Esophagus squamous epithelium (tissue), 5 donors: ENCODE measurements at places on chromosomes 12 and 14. TPM values are rescaled to one million over a fixed set of nuclear protein-coding genes. Genes with fewer than 3 reads are reported as not detected.

GRCh38 chr14:68261092-68261842 lies 441.7 kb downstream of the RAD51B start:
- no peak overlapping the region for H3K4me3 ChIP-seq
- H3K27ac ChIP-seq: peak overlapping the region; percentile 26
- no peak for DNase-seq
- no peaks in the 10 kb centered on the region for H3K27me3 ChIP-seq

Gene PIWIL1
- not detected for total RNA-seq

GRCh38 chr14:47167402-47167801 lies 508.0 kb downstream of the MDGA2 start:
- DNase-seq: no peak
- H3K27me3 ChIP-seq: no peaks in the 10 kb centered on the region
- no peaks in the 10 kb centered on the region for H3K4me1 ChIP-seq
- no peak overlapping the region for H3K4me3 ChIP-seq
- no peak overlapping the region for H3K27ac ChIP-seq

Gene SLC5A8
- total RNA-seq: not detected

Gene CLEC2A
- total RNA-seq: not detected

GRCh38 chr12:119938049-119938667 lies 50.9 kb upstream of the BICDL1 start:
- no peaks in the 10 kb centered on the region for H3K27me3 ChIP-seq
- no peaks in the 10 kb centered on the region for H3K36me3 ChIP-seq
- no peaks in the 10 kb centered on the region for H3K4me1 ChIP-seq
- no peak overlapping the region for H3K4me3 ChIP-seq

GRCh38 chr12:116263844-116264243 lies 13.6 kb downstream of the MED13L start:
- H3K4me1 ChIP-seq: peaks cover 54% of the 10 kb centered on the region
- no peaks in the 10 kb centered on the region for H3K27me3 ChIP-seq
- no peak overlapping the region for H3K4me3 ChIP-seq
- no peaks in the 10 kb centered on the region for H3K36me3 ChIP-seq

DNA sequence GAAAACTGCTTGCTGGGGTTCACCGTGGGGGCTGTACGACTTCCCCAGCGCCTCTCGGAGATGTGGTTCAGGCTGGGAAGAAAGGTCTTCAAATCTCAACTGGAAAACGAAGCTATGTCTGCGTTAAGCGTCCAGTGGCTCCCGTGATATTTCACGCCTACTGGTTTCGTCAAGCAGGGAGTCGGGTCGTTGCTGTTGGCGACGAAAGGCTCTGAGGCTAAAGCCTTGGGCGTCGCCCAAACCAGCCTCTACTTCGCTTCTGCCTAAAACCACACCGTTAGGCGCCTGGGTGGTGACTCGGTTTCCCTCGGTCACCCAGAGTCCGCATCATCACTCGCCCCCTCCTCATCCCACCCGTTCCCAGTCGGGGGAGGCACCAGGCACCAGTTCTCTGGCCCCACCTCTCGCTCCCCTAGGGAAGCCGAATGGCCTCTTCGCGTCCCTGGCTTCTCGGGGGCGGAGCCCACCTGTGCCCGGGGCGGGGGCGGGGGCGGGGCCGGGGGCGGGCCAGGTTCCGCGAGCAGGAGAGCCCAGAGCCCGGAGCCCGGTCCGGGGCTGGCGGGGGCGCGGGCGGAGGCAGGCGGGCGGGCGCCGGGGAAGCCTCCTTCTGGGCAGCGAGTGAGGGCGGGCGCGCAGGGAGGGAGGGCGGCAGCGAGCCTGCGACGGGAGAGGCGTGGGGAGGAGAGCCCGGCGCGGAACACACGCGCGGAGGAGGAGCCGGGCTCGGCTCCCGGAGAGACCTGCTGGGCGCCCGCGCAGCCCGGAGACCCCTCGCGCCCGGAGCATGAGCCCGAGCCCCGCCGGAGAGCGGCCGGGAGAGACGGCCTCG lies at the start of gene B4GALNT3:
B4GALNT3 (plus strand) TSS at position 510 of the 829 bp plus-strand sequence. CDS start 438 bp downstream, outside the sequence.
- peak within 1 kb of the TSS; percentile 71 for H3K27ac ChIP-seq
- H3K4me1 ChIP-seq: peaks cover 24% of the 10 kb centered on the region
- H3K4me3 ChIP-seq: peak within 1 kb of the TSS; percentile 82

Gene GPR132
- 0.79 TPM for total RNA-seq

Gene CPNE6
- total RNA-seq: not detected

Gene OR4K1
- total RNA-seq: not detected

Gene TPPP2
- total RNA-seq: not detected

DNA sequence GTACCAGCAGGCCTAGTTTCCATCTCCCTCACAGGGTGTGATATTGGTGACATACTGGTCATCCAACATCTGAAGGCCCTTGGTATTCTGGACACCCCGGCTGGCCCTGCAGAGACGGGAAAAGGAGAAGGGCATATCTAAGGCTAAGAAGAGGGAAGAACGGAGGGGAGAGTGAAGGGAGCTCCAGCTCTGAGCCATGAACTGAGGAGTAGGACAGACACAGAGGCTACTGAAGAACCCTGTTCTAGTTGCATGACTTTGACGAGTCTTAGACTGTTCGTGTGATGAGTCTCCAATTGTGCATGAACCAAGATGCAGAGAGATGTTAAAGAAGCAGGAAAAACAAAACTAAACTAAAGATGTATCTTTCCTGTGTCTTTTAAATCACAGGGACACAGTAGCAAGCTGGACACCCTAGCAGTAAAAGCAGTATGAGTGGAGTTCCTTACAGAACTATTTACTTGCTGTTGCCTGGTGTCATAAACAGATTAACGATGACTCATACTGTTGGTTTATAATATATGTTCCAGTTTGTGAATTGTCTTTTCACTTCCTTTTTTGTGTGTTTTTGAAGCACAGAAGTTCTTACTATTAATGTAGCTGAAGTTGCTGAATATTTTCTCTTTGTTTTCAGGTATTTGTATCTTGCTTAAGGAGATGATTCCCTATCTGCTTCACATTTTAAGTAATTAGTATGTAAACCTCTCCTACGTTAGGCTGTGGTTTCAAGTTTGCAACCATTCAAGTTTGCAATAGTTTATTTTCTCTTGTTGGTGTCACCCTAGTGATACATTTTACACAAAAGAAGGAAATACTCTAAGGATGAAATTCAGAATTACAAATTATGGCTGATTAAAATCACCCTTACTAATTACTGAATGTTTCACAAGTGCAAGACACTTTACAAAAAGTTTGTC lies 15.7 kb downstream of the FAR2 start:
- H3K4me1 ChIP-seq: peaks cover 23% of the 10 kb centered on the region
- no peak for DNase-seq
- no peaks in the 10 kb centered on the region for H3K27me3 ChIP-seq
- H3K4me3 ChIP-seq: no peak overlapping the region
- peak overlapping the region; percentile 67 for H3K27ac ChIP-seq
- no peaks in the 10 kb centered on the region for H3K36me3 ChIP-seq

Gene SSTR1
- total RNA-seq: not detected

DNA sequence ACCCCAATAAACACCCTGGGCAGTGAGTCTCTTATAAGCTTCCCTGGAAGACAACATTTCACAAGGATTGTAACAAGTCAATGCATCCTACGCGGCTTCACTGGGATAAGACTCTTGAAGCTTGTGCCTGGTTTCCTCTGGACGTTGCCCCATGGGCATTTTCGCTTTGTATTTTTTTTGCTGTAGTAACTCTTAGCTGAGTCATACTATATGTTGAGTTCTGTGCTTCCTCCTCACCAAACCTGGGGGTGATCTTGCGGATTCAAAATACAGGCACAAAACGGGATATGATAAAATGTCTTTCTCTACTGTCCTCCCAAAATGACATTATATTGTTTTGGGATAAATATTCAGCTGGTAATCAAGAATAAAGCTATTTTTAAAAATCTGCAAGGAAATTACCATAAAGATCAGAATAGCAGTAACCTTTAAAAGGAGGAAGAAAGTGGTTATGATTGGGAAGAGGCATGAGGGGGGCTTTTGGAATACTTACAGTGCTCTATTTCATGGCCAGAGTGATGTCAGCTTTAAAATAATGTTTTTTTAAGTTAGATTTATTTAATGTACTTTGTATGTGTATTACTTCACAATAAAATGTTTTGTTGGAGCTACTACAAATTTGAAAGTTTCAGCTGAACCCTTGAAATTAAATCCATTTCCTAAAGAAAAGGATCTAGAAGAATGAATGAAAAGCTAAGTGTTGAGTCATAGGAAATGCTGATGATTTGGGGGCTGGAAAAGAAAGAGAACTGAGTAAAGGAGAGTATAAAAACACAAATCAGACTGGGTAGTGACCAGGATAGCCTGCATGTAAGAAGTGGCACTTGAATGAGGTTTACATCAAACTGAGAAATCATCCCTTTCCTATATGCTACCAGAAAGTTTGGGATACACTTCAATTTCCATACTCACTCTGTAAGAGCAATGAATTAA lies 14.7 kb downstream of the BTBD7 start:
- H3K4me3 ChIP-seq: no peak overlapping the region
- no peaks in the 10 kb centered on the region for H3K27me3 ChIP-seq
- no peak for DNase-seq
- peaks cover 5% of the 10 kb centered on the region for H3K4me1 ChIP-seq
- H3K36me3 ChIP-seq: no peaks in the 10 kb centered on the region

Gene ALDH2
- total RNA-seq: 117 TPM

Gene MUCL1
- not detected for total RNA-seq

Gene TPH2
- total RNA-seq: not detected

Gene SELPLG
- 3.5 TPM for total RNA-seq

Gene RTN1
- 0.15 TPM for total RNA-seq

DNA sequence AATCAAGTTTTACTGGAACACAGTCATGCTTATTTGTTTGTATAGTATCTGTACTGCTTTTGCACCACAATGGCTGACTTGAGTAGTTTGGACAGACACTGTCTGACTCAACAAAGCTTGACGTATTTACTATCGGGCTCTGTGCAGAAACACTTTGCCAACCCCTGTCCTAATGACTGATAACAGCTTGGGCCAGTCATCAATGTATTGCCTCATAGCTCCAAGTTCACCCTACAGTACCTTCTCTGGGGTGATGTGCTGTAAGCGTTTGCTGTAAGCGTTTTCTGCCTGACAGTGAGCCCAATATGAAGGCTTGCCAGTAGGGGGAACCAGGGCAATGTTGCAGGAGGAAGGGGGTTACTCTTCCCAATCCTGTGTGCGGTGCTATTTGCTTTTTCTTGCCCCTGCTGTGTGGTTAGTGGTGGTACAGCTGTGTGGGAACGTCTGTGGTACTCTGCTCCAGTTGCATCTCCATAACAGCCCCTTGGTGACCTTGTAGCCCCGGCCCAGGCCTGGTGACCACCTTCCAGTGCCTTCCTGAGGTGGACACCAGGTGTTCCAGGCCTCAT lies 5.4 kb upstream of the CCDC177 start:
- peak overlapping the region; percentile 19 for H3K27ac ChIP-seq
- H3K36me3 ChIP-seq: no peaks in the 10 kb centered on the region
- H3K27me3 ChIP-seq: peaks cover 34% of the 10 kb centered on the region

DNA sequence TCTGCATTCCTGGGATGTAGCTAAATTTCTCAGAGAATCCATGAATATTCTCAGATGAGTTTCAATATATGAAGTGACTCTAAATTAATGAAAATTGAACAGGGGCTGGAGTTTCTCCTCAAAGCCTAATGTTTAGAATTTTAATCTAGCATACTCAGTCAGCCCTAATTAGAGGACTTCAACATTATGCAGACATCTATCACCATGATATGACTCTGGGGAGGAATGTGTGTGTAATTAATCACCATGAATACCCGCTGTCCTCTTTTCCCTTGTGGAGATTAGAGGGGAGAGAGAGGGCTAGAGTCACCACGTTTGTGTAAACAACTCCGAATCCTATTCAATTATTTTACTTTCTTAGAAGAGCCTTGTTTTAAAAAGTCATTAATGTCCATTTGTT lies 698.6 kb upstream of the MDGA2 start:
- no peaks in the 10 kb centered on the region for H3K27me3 ChIP-seq
- no peak overlapping the region for H3K27ac ChIP-seq
- no peaks in the 10 kb centered on the region for H3K4me1 ChIP-seq
- DNase-seq: no peak
- no peaks in the 10 kb centered on the region for H3K36me3 ChIP-seq

GRCh38 chr12:90896164-90896563 lies 58.8 kb downstream of the CCER1 start:
- no peaks in the 10 kb centered on the region for H3K27me3 ChIP-seq
- no peak overlapping the region for H3K27ac ChIP-seq
- H3K4me1 ChIP-seq: no peaks in the 10 kb centered on the region

Gene TAS2R50
- total RNA-seq: 2.3 TPM

Gene FOXG1
- total RNA-seq: not detected

DNA sequence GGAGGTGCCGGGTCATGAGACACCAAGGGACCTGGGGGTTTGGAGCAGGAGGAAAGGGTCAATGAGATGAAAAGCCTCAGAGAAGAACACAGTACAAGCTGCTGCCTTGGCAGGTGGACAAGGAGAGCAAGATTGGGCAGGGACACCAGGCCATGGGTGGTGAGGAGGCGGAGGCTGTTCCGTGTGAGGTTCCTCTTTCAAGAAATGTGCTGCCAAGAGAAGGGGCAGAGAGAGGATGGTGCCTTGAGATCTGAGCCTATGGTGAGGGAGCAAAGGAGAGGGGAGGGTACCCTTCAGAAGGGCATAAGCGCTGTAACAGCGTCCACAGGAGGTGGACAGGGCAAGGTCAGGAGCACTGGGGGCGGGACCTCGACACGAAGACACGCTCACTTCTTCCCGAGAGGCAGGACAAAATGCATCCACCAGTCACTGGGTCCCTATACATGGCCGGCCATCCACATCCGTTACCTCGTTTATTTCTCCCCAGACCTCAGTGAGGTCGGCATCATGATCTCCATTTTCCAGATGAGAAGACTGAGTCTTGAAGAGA lies 100.2 kb downstream of the B4GALNT3 start:
- DNase-seq: no peak
- H3K4me1 ChIP-seq: no peaks in the 10 kb centered on the region
- no peak overlapping the region for H3K4me3 ChIP-seq
- no peaks in the 10 kb centered on the region for H3K36me3 ChIP-seq

Gene MORN3
- total RNA-seq: not detected

- H3K27ac ChIP-seq: no peak overlapping the region
- H3K27me3 ChIP-seq: no peaks in the 10 kb centered on the region
- DNase-seq: no peak
- peaks cover 28% of the 10 kb centered on the region for H3K36me3 ChIP-seq
These were observed 10.2 kb downstream of the ERG28 start for GRCh38 chr14:75650253-75651058.

DNA sequence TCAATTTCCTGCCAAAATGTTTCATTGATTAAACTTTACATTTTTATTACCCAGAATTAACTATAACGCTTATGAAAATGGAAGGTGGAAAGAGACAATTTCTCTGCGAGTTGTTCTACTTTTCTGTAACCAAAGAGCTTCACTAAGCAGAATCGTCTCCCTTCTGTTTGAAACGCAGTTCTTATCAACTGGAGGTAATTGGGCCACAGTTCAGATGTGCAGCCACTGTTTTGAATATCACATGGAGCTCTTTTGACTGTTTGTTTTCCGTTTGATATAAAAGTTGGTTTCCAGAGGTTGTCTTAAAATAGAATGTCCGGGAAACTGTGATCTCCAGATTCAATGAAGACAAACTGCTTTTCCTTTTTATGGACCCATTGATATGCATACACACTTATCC lies 183.3 kb upstream of the SEL1L start:
- no peaks in the 10 kb centered on the region for H3K36me3 ChIP-seq
- no peak overlapping the region for H3K4me3 ChIP-seq
- no peak overlapping the region for H3K27ac ChIP-seq
- no peaks in the 10 kb centered on the region for H3K4me1 ChIP-seq
- no peak for DNase-seq
- no peaks in the 10 kb centered on the region for H3K27me3 ChIP-seq

Gene TSHR
- total RNA-seq: not detected

Gene AREL1
- 21.6 TPM for total RNA-seq
